ENCODE measurements at places on chromosomes 5 and 9. TPM values are rescaled to one million over a fixed set of nuclear protein-coding genes. Genes with fewer than 3 reads are reported as not detected.

CSF2 gene
- polyA plus RNA-seq: not detected

DNA sequence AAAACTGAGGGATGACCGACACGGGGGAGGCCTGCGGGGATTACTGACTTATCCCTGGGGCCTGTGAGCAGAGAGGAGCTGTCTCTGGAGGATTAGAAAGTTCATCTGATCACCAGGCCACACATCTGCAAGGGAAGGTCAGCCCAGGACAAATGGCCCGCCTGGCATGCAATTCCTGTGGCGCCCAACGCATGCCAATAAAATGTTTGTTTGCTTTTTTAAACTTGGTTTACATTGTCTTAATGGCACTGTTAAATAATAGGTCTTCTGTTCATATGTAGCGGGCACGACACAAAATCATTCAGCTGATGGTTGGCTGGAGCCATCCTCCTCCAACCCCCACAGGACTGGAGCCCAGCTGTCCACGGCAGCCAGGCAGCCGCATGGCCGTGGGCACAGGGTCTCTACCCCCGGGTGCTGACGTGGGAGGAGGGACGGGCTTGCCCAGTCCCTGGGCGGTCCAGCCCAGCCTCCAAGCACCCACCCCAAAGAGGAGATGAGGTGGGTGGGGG lies 41.0 kb upstream of the SLC12A7 start:
- no peak for DNase-seq

- no peak for DNase-seq
Observed at GRCh38 chr9:126528111-126528510, 85.6 kb upstream of the LMX1B start.

IL33 gene
- polyA plus RNA-seq: not detected

- DNase-seq: no peak
Observed at GRCh38 chr9:38384990-38385848, 7.3 kb upstream of the ALDH1B1 start.

GRCh38 chr5:135437422-135437795 lies 9.7 kb downstream of the DCANP1 start:
- DNase-seq: peak; percentile 63

- DNase-seq: no peak
Observed at GRCh38 chr9:121288673-121289025, 20.7 kb downstream of the GSN start.

TMEM232 gene
- 0.77 TPM for polyA plus RNA-seq

- no peak for DNase-seq
Observed at GRCh38 chr5:132927355-132928061, 35.9 kb downstream of the AFF4 start.

GRCh38 chr9:77028478-77028877 lies 9.0 kb downstream of the FOXB2 start:
- no peak for DNase-seq

TXNDC8 gene
- polyA plus RNA-seq: not detected

DNA sequence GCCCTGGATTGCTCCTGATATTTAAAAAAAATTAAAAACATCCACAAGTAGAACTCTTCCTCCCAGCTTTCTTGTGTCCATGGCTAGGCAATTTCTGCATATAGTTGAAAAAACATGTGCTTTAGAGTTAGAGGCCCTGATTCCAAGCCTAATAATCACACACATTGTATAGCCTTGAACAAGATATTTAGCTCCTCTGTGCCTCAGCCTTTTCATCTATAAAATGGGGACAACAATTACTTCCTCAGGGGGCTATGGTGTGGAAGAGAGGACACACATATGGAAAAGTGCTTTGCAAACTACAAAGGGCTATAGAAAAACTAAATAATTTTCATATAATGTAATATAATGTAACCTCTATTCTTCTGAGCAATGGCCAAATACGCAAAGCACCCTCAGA lies 23.0 kb upstream of the CDK5RAP2 start:
- DNase-seq: no peak

- DNase-seq: peak; percentile 1
Observed at GRCh38 chr5:64384765-64385164, 121.0 kb upstream of the RGS7BP start.

- peak; percentile 76 for DNase-seq
Observed at GRCh38 chr5:139633295-139634027, 14.7 kb upstream of the CXXC5 start.

FOXD4L3 gene
- not detected for polyA plus RNA-seq

DNA sequence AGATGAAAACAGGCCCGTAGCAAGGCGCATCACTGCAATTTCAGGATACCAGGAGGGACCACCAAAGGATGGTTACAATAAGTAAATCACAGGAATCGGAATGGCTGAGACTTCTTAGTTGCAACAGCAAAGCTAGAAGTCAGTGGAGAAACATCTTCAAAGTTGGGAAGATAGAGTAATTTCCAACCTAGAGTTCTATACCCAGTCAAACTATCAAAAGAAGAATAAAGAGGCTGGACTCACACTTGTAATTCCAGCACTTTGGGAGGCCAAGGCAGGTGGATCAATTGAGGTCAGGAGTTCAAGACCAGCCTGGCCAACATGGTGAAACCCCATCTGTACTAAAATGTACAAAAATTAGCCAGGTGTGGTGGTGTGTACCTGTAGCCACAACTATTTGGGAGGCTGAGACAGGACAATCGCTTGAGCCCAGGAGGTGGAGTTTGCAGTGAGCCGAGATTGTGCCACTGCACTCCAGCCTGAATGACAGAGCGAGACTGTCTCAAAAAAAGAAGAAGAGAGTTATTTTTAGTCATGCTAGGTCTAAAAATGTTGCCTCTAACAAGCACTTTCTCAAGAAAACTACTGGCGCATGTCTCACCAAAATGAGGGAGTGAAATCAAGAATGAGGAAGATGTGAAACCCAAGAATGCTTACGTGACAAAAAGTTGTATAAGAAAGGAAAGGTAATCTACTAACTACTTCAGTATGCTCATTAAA lies 267.7 kb downstream of the DENND1A start:
- no peak for DNase-seq

ARHGEF28 gene
- not detected for polyA plus RNA-seq

GRCh38 chr5:154630410-154630809 lies 124.8 kb upstream of the LARP1 start:
- DNase-seq: peak; percentile 8

- DNase-seq: no peak
Observed at GRCh38 chr5:143882520-143882919, 70.6 kb downstream of the HMHB1 start.

DNA sequence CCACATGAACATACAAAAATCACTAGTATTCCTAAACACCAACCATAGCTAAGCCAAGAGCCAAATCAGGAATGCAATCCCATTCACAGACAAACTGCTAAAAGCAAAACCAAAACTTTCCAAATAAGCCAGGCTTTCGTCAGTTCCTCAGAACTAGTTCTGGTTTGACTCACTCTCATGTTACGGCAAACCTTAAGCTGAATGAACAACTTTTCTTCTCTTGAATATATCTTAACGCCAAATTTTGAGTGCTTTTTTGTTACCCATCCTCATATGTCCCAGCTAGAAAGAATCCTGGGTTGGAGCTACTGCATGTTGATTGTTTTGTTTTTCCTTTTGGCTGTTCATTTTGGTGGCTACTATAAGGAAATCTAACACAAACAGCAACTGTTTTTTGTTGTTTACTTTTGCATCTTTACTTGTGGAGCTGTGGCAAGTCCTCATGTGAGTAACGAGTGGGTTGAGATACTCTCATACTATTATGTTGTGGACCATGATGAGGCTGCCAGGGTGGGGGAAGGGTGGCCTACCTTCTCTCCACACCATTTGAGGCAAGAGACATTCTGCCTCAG lies at the start of gene PDCD1LG2:
TSS of gene PDCD1LG2 (plus strand) at position 172 of the 572 bp plus-strand sequence. CDS start 12,016 bp downstream, outside the sequence.
- no peak for DNase-seq

DNA sequence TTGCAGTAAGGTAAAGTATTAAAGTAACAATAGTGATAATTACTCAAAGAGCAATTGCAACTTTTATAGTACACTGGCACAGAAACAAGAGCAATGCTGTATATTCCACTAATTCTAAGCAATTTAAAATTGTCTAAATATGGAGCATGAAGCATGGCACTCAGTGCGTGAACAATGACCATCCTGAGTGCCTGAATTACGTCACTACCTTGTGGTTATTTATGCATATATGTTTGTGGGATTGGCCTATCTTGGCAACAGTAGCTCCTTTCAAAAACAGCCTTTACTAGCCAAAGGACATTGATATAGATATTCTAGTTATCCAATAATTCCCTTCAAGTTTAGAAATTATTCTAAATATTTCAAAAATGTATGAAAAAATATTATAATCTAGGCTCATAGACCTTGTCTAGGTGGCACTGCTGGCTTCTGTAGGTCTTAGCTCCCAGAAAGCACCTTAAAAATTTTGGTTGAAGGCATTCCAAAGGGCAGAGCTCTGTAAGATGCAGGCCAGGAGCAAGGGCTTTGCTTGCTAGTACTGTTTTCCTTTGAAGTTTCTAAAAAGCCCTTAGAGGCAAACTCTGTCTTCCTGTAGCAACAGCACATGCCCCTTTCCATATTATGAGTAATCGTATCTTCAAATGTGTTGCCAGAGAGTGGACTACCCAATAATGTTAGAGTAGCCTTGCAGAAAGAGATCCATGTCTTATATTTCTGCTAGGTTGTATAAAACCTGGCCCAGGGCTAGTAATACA lies 719.3 kb downstream of the NR2F1-AS1 start:
- no peak for DNase-seq

DNA sequence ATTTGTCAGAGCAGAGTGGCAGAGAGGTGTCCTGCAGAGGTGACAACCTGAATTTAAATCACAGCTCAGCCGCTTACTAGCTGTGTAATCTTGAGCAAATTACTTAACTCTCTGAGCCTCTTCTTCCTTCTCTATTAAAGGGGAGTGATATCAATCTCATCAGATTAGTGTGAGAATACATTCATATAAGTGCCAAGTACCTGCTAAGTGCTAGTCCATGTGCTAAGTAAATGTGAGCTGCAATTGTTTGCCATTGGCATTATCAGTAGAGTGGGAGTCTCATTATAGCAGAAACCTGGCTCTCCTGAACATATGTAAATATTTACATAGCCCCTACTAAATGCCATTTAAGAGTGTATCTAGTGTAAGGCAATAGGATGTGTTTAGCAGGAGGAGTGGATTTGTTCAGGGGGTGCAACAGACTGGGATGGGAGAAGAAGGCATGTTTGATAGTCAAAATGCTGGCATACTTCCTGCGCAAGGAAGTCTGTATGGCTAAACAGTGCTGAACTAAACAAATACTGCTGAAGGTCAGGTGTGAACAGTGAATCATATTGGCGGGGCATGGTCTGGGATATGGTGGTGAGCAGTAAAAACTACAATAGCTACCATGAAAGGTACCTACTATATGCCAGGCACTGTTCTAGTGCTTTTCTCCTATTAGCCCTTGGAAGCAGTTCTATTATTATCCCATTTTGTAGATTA lies 74.5 kb downstream of the F2RL2 start:
- DNase-seq: no peak

ITK gene
- polyA plus RNA-seq: not detected

DNA sequence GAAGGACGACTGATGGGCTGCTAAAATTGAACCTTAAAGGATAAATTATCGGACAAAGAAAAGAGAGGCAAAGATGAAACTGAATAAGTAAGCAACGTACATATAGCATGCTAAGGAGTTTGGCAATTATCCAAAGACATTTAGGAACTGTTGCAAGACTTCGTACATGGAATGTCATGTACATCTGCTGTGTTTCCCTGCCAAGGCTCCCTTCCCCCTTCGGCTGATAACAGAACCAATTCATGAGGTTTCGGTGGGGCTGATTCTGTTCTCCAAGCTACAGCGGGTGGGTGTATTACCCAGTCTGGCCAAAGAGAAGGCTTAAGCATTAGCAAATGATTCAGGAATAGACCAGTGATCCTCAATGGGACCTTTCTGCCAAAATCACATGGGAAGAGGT lies 190.9 kb upstream of the FREM1 start:
- no peak for DNase-seq

PCDHGB1 gene
- polyA plus RNA-seq: 0.07 TPM

F2RL2 gene
- not detected for polyA plus RNA-seq

- DNase-seq: no peak
Observed at GRCh38 chr9:112145886-112146285, 29.2 kb downstream of the SUSD1 start.

DNA sequence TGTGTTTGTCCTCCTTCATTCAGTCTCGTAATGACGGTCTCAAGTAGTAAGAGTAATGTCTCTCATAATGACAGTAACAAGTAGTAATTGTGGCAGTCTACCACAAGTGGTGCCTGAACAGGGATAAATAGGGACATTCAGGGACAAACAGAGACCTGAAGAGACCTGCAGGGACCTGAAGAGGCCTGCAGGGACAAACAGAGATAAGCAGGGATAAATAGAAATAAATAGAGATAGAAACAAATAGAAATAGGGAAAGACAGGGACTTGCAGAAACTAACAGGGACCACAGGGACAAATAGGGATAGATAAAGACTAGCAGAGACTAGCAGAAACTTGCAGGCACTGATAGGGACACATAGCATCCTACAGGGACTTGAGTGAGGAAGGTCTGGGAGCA lies 7.9 kb downstream of the UGT3A2 start:
- no peak for DNase-seq

- no peak for DNase-seq
Observed at GRCh38 chr5:132076983-132077382, 3.4 kb downstream of the CSF2 start.

DNA sequence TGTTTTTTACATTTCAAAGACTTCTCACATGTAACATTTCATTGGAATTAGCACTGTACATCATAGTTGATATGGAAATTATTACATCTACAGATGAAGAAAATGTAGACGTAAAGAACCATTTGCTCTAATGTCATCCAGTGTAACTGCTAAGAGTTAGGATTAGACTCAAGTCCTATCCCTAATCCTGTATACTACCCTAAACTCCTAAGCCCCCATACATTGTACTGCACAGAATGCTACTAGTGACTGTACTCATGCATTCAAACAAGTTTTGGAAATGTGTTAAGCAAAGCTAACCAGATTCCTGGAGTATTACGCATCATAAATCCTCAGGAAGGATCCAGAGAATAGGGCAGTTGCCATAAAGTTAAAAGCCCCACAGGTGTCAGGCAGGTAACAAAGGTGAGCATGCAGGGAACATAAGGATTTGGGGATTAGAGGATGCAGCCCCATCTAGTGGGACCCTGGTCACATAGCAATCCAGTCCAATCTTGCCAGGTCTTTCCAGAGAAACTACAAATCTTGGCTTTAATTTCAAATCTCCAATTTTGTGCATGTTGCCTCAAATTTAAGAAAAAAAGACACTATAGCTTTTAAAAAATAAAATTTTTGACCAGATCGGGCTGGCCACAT lies 32.0 kb downstream of the HAVCR1 start:
- peak; percentile 11 for DNase-seq

RHOBTB3 gene
- polyA plus RNA-seq: 78.4 TPM

GRCh38 chr5:135343413-135343812 lies 55.6 kb downstream of the MACROH2A1 start:
- DNase-seq: no peak

DDX4 gene
- not detected for polyA plus RNA-seq

CARD9 gene
- polyA plus RNA-seq: 40.4 TPM

DRD1 gene
- polyA plus RNA-seq: not detected

- DNase-seq: peak; percentile 48
Observed at GRCh38 chr5:127909066-127909465, 174.5 kb upstream of the SLC12A2 start.

GRCh38 chr5:466661-467310 lies 23.8 kb downstream of the EXOC3 start:
- DNase-seq: no peak

Measured in K562 (cell line).